ENCODE measurements at places on chromosomes 13 and 19.

DNA sequence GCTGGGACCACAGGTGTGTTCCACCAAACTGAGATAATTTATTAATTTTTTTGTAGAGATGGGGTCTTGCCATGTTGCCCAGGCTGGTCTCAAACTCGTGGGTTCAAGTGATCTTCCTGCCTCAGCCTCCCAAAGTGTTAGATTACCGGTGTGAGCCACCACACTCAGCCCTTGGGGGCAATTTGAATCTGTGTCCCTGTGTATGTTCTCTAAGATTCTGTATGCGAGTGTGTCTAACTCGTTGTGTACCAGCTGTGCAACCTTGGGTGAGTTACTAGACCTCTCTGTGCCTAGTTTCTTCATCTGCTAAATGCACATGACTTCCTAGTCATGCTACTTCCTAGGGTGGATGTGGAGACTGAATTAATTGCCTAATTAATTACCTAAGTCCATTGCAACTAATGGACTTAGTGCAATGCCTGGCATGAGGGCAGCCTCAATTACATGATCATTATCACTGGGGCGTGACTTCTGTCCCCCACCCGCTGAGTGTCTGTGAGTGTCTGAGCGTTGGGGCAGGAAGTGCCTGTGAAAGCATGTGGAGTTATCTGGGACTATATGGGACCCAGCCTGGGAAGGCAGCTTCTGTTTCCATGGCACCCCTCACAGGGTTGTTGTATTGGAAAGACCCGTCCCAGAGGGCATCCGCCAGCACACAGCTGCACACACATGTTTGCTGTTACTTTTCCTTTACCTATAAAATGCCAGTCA, 1.8 kb upstream of the NCCRP1 start:
- no peak for DNase-seq

DNA sequence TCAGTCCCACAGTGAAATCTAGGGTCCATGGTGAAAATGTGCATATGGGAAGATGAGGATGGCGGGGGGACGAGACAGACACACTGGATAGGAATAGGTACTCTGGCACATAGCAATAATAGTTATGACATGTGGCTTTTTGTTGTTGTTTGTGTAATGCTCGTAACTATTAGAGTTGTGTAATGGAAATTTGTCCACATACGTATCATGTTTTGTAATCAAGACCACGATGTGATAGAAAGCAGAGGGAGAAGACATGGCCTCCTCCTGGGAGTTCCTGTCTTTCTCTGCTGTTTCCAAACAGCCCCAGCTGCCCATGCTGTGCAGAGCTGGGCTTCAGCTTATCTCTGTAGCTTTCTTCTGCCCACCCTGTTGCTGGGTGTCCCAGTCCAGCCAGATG, 185.3 kb upstream of the TMTC4 start:
- no peak for DNase-seq

DNA sequence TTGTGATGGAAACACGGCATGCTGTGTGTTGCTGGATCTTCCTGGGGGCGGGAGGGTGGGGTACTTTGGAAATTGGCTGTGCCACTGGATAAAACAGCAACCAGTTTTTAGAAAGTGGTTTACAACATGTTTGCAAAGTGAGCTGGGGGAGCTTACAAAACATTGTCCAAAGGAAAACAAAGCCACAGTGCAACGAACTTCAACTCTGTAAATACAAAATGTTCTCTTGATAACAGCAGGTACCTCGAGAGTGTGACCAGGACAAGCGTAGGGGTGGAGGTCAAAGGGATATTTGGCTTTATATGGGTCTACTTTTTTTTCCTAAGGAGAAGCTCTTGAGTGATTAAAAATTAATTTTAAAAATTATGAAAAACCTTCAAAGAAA, 2.5 kb downstream of the IGSF23 start:
- no peak for DNase-seq

DNA sequence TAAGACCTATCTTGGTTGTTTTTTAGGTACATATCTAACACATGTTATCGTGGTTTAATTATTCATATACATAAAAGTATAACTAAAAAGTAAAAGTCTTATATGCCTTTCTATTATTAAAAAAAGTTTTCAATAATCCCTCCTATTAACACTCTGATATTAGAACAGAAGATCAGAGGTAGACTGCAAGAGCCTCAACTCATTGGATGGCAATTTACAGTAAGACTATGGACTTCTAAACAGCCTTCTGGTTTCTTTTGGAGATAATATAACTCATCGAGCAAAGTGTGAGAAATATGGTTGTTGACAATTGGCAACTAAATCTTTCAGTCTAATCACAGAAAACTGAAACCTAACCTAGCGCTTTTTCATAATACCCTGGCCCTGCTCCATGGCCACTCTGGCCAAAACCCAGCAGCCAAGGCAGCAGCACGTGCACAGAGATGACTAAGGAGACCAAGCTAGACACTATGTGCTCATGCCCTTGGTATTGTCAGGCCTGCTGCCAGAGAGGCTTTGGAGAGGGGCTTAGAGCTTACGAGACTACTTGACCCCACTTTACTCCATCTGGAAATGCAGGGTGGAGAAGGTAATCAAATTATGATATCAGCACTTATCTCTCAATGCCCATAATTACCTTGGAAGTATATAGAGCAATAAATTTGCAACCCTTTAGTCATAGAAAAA, 40.6 kb upstream of the EEF1AKMT1 start:
- DNase-seq = peak; percentile 26

- DNase-seq = no peak
These were observed 442.8 kb downstream of the FGF14 start for GRCh38 chr13:101959016-101959415.

DNA sequence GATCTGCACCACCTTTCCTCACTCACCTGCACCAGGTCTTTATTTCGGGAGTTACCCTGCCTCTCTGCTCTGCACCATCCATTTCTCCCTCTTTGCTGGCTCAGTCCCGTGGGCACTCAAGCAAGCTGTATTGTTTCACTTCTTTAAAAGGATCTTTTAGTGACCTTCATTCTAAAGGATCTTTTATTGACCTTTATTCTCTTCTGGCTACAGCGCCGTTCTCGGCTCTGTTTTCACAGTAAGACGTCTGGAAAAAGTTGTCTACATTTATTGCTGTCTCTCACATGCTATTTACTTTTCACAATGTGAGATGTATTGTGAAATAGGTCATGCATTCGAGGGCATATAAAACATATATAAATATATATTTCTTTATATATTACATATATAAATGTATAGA, 35.6 kb upstream of the ARGLU1 start:
- DNase-seq = no peak

- DNase-seq = peak; percentile 90
These were observed at the start of gene CDC37 for GRCh38 chr19:10403137-10404021. TSS of gene CDC37 (minus strand) at chr19:10403542. CDS start at chr19:10403479, 63 bp downstream.

- DNase-seq = no peak
These were observed 1044.4 kb downstream of the UQCRFS1 start for GRCh38 chr19:28168557-28168956.

All from GOT3 (cell line).